ENCODE measurements at places on chromosomes 12 and 14.

GRCh38 chr12:51874000-51874399 is 13.9 kb upstream of the ANKRD33 start:
- DNase-seq: no peak

- DNase-seq: no peak
Observed at GRCh38 chr12:93145086-93145485, 216.0 kb upstream of the EEA1 start.

DNA sequence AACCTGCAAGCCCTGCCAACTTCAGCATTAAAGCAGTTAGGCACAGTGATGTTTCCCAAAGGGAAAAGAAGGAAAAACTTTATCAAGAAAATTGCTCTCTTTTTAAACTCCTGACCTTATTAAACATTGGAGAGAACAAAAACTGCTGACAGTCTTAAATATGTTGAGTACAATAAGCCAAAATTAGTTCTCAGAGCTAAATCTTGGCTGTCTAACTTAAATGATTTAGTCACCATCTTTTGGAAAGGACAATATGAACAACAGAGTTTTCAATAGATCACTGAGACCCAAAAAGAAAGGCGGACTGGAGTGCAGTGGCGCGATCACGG is 70.8 kb downstream of the DUSP6 start:
- DNase-seq: no peak

GRCh38 chr12:103665971-103666370 is 78.9 kb downstream of the STAB2 start:
- no peak for DNase-seq

GRCh38 chr12:129607301-129607700 is 296.5 kb downstream of the TMEM132D start:
- DNase-seq: no peak

DNA sequence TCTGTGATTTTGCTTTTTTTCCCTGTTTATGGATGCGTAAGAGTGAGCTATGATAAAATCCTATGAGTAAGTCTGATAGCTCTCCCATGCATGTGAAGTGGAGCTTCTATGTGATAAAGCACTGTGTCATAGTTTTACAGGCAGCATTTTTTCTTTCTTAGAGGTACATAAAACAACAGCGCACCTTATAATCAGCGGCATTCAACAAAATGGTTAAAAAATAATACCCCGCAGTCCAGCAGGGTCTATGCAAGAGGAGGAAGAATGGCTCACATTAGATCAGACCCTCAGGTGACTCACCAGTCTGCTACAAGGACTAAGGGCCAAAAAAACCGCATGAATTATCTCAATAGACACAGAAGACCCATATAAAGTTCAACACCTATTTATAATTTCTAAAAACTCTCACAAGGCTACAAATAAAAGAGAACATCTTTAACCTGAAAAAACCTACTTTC is 33.0 kb upstream of the TMEM179 start:
- DNase-seq: no peak
